ENCODE measurements at places on chromosomes 5 and 9.

GRCh38 chr5:40939753-40940152 is 30.5 kb downstream of the C7 start:
- no peak for DNase-seq

DNA sequence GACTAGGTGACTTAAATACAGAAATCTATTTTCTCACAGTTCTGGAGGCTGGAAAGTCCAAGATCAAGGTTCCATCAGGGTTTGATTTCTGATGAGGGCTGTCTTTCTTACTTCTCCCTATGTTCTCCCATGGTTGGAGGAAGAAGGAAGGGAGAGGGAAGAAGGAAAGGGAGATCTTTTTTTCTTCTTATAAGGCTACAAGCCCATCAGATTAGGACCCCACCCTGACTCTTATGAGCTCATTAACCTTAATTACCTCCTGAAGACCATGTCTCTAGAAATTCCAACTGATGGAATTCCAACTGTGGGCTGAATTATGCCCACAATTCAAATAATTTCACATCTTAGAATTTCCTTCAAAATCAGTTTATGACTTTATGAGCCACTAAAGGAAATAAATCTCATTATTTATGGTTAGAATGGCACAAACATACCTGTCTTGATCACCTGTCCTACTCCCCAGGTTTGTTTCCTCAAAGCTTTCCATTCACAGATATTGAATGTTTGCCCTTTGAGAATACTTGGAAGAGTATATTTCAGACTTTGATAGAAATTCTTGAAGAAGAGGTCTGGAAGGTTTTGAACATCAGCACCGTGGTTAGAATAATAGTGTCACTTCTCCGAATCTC is 7.6 kb downstream of the PPWD1 start:
- DNase-seq, result no peak

DNA sequence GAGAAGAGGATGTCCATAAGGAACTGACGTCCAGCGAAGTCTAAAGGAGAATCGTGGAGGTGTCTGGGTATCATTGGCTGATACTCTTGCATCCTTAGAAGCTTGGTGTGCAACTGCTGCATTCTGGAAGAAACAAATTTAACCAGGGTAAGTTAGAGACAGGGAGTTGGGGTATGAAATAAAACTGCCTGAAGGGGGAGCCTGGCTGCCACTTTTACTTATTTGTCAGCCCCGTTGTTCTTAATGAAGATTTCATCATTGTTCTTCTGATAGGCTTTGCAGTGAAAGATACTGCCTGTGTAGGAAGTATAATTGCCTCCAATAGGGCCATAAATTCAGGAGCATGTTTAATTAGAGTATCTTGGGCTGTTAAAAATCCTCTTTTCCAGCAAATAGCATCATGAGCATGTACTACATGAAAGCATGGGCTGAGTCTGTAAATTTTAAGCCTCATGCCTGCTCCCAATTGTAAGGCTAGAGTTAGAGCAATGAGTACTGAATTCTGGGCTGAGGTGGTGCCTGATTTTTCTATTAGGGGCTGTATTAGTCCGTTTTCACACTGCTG is 1264.5 kb upstream of the ACO1 start:
- peak; percentile 40 for DNase-seq

GRCh38 chr9:110399983-110400382 is 62.3 kb upstream of the TXNDC8 start:
- DNase-seq, result no peak

GRCh38 chr5:75322066-75322465 is 15.0 kb upstream of the HMGCR start:
- DNase-seq, result no peak

DNA sequence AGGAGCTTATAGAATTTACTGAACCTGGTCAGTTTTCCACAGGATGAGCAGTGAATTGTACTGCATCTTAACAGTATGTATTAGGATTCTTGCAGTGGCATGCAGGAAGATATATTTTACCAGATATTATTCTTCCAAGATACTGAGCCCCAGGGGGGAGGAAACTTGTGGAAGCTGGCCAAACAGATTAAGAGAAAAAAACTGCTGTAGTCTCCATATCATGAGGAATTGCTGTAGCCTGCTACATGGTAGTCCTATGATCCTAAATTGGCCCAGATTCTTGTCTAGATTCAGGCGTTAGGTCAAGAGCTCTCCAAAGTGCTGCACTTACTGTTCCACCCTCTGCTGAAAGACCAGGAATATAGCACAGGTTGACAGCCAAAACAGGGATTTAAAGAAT is 275.5 kb upstream of the TAS2R1 start:
- no peak for DNase-seq

DNA sequence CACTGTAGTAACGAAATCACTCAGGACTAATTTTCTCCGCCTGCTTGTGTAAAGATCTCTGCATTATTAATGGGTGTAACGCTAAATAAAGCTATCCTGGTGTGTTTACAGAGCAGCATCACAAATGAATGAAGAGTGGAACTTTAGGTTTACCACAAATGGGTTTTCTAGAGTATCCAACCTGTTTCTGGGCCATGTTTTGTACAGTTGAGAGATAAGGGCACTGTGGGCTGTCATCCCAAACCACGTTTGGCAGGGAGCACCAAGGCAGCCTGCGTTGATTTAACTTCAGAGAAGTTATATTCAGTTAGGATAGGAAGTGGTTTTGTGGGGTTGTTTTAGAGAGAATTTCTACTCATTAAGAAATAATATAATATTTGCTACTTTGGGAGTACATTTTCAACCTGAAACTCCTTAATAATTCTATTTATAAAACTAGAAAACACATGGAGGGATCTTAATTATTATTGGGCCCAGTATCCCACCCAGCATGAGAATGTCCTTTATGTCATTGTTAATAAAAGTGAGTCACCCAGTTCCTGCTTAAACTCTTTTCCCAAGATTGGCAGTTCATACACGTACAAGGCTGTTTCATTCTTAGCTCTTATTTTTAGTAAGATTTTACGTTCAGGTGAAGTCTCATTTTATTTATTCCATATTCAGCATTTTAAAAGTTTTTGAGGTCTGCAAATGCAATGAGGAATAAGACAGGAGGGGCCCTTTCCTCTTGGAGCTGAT is 8.0 kb downstream of the KCNN2 start:
- no peak for DNase-seq

GRCh38 chr5:72231991-72232703 is 87.9 kb downstream of the MRPS27 start:
- DNase-seq, result peak; percentile 63

GRCh38 chr5:134463991-134464760 is 52.5 kb upstream of the CDKN2AIPNL start:
- DNase-seq, result no peak

- DNase-seq, result no peak
These were observed 20.6 kb upstream of the NR5A1 start for GRCh38 chr9:124527781-124528180.

DNA sequence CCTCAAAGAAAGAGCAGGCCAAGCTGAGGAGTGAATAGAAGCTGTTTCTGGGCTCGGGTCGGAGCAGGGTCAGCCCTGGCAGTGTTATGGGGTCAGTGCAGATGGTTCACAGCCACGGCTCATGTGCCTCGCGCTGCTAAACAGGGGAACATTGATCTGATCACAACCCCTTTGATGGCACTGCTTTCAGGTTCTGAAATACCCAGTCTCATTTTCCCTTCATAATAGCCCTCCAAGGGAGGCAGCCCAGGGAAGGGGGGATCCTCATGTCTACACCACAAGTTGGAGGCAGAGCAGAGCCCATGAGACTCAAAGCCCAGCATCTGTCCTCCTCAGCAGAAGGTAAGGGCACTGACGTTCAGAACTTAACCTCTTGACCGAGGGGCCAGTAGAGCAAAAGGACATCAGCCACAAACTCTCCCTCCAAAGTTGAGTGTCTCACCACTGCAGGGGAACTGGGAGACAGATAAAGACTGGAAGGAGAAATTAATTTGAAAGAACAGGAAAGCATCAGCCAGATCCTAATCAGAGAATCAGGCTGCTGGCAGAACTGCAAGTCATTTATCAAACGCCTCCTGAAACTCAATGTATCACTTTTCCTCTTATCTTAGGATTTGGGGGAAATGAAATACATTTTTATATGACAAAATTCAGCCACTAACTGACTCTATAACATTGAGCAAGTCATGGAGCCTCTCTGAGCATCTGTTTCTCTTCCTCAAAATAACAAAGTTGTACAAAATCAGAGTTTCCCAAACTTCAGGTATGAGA is 110.6 kb downstream of the SH3TC2 start:
- no peak for DNase-seq

- no peak for DNase-seq
These were observed 64.3 kb downstream of the CSNK1A1 start for GRCh38 chr5:149486726-149487635.

GRCh38 chr9:6758248-6758497 is 400 bp downstream of the KDM4C start:
- DNase-seq, result no peak

DNA sequence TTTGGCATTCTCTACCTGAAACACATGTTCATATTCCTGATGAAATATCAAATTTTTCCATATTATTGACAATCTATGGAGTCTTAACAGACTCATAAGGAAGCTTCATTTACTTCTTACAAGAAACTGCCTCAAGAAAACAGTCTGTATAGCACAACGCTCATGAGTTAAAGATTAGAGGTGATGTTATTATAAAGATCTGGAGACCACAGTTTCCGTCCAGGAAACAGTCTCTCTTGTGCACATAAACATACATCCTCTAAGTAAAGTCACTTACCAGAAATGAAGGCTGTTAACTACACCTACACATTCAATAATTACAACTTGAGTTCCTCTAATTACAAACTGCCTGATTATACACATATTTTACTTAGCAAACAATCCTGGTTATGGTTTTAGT is 86.9 kb downstream of the RAPGEF6 start:
- peak; percentile 68 for DNase-seq

DNA sequence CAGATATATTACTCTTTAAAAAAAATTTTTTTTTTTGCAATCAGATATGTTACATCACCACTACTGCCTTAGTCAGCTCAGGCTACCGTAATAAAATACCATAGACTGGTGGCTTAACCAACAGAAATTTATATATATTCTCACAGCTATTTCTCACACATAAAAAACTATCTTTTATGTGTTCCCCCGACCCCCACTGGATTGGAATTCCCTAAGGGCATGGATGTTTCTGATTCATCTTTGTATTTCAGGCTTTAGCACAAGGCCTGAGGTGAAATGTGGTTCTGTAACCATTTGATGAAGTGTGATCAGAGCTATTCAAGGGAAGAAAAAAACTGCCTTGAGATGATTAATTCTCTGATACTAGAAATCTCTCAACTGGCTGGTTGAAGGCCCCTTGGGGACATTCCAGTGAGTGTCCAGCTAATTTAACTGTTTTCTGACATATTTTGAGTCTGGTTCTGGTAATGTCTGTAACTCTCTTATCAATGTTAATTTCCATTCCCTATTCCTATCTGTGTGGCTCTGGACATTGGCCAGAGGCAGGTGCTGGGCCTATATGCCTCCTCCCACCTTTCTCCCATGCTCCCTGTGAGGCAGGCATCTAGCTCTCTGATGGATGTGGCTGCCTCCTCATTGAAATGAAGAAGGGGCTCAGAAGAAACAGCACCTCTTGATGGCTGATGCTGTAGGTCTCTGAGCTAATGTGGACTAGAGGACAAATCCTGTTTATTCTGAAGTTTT is 2.5 kb downstream of the CD14 start:
- DNase-seq, result no peak

- DNase-seq, result no peak
These were observed 188.8 kb downstream of the CSNK1G3 start for GRCh38 chr5:123700624-123701287.

- no peak for DNase-seq
These were observed 1658.4 kb downstream of the MAT2B start for GRCh38 chr5:165163861-165164260.

DNA sequence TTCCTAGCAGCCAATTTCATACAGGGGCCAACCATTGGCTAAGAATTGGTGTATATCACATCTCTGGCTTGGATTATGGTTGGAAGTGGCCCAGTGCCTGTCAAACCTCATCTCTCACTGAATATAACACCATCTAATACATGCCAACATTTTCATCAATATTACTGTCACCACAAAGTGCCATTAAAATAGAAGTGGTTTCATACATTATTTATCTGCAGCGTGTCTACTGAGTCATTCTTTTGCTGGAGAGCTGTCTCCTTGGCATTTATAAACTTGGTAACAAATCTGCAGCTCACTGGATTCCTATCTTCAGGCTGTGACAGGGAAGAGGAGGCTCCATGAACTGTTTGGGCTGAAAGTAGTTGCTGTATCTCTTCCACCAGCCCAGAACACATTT is 70.9 kb downstream of the PTTG1 start:
- no peak for DNase-seq

GRCh38 chr9:121451586-121451985 is 48.1 kb downstream of the GGTA1 start:
- DNase-seq, result no peak

GRCh38 chr9:75239176-75239575 is 150.9 kb downstream of the OSTF1 start:
- no peak for DNase-seq

GRCh38 chr9:74795803-74796202 is 91.9 kb downstream of the TRPM6 start:
- DNase-seq, result no peak

- DNase-seq, result no peak
These were observed 453.6 kb downstream of the CSNK1G3 start for GRCh38 chr5:123965626-123966025.

- no peak for DNase-seq
These were observed 739 bp upstream of the PDLIM4 start for GRCh38 chr5:132256783-132257130.

- no peak for DNase-seq
These were observed 408.1 kb downstream of the FAM170A start for GRCh38 chr5:120037451-120037850.

GRCh38 chr5:90898326-90899013 is 339.9 kb downstream of the ADGRV1 start:
- DNase-seq, result no peak

DNA sequence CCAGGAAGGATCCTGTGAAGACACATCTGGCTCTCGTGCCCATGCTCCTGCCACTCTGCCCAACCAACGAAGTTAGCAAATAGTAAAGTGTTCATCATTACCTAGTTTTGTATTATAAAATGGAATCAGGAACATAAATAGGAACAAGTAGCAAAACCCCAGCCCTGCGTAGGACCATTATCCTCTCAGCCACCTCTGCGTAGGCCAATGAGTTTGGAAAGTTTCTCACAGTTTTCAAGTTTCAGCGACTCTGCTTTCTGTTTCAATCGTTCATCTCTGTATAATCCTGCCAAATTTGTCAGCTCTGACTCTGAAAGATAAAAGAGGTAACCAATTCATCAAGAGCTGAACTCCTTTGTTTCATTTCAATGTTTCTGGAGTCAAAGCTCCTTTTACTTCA is 10.1 kb upstream of the SPATA24 start:
- no peak for DNase-seq

GRCh38 chr5:171858303-171858702 is 72.7 kb downstream of the SMIM23 start:
- DNase-seq, result no peak

DNA sequence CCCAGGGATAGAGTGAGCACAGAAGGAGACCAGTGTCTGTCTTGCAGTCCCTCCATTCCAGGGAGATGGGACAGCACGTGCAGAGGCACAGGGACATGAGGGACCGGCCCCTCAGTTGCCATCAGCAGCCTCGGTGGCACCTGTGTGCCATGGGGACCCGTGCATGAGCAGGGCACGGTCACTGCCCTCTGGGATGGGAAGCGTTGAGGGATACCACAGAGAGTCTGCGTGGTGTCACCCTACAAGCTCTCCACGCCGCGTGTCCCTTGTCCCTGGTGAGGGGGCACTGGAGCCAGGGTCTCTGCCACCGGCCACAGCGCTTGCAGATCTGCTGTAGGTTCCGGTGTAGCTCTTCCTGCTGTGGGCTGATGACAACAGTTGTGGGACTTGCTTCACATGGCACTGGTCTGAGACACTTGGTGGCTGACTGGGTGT is 108.1 kb downstream of the CACNA1B start:
- no peak for DNase-seq

Data from CD4-positive, alpha-beta memory T cell (primary cell).